ENCODE measurements at places on chromosomes 12 and 14.

- DNase-seq: no peak
Measured at GRCh38 chr14:52279408-52279807, 11.9 kb downstream of the PTGDR start.

DNA sequence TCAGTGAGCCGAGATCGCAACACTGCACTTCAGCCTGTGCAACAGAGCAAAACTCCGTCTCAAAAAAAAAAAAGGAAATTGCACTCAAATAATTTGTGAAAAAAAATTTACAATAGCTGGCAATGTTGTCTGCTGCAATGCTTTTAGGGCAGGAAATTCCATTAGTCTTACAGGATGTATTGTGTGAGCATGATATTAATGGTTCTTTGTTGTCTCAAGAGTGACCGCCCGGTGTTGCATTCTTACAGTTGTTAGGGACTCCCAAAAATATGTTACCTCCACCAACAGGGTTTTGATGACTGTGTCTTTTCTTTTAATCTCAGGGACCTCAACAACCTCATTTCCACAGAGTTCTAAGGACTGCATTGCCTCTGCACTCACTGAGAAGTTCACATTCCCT lies 44.8 kb downstream of the PZP start:
- no peak for DNase-seq

DNA sequence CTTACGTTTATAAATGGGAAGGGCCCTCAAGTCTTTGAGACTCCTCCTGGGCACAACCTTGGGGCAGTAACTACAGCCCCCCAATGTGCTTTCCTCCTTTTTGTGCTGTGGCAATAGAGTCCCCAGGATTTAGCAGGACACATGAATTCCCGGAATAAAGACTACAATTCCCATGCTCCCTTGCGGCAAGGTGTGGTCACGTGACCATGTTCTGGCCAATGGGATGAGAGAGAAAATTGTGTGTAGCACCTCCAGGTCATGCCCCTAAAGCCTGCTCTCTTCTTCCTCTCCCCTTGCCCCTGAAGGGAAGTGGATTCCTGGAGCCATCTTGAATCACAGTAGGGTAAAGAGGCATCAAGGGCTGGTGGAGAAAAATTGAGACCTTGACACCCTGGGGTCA lies 295.1 kb upstream of the SFSWAP start:
- peak; percentile 48 for DNase-seq

DNA sequence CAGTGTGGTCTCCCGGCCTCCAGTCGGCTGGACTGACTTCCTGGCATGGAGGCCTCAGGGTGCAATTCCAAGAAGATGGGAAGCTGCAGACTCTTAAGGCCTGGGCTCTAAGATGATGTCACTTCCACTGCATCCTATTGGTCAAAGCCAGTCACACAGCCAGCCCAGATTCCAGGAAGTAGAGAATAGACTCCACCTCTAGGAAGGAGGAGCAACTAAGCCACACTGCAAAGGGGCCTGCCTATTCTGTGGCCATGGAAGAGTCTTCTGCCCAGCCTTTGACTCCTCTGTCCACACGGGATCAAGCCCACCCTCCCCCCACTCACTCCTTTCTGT lies 103.9 kb upstream of the RFLNA start:
- DNase-seq: peak; percentile 16

GRCh38 chr12:101838628-101839323 lies 8.0 kb upstream of the GNPTAB start:
- DNase-seq: no peak

GRCh38 chr14:37566811-37567371 lies 28.2 kb downstream of the FOXA1 start:
- no peak for DNase-seq

DNA sequence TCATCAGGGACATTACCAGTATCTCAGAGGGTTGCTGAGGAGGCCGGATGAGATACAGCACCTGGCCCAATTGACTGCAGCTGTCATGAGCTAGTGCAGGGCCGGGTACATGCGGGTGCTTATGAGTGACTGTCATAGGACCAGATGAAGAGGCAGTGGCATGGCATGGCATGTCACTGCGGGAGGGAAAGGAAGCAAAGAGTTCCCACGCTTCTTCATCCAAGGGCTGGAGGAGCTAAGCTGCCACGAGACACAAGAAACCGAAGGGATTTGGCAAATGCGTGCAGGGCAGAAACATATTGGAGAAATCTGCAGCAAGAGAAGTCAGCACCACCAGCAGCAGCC lies 10.7 kb upstream of the GPX2 start:
- DNase-seq: no peak

DNA sequence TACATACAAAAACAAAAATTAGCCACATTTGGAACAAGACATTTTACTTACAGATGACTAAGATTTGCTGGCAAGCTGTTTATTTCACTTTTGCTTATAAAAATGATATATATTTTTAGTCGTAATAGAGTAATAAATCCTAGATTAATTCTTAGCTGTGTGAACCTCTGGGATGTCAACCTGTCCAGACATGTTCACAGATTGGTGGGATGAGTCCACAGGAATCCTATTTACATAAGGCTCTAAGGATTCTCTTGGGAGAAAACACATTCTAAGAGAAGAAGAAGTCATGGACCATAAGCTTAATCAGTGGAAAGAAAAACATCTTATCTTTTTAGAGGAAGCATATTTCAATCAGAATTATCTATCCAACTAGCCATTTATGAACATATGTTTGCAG lies 797.4 kb downstream of the C12orf50 start:
- DNase-seq: no peak

- peak; percentile 93 for DNase-seq
Measured at GRCh38 chr12:6038160-6038559, 86.3 kb downstream of the VWF start.

- DNase-seq: no peak
Measured at GRCh38 chr14:74615735-74616134, 3.7 kb upstream of the LTBP2 start.

DNA sequence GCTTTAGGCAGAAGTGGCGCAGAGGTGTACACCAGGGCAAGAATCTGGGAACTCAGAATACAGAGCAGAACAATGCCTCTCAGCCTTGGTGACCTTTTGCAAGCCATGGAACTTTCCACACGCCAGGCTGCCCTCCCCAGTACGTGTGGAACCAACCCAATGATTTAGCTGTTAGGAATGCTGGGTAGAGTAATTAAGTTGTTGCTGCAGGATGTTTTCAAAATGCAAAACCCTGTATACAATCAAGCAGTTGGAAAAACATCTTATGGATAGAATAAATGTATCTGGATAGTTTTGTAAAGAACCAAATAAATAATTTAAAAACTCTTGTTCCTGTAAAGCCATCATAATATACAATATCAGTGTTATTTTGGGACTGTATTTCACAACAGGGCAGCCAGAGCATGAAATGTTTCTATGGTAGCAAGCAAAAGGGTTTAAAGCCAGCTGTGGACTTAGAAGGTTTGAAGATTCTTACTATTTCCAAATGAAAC lies 19.4 kb downstream of the PPP1R36 start:
- no peak for DNase-seq

DNA sequence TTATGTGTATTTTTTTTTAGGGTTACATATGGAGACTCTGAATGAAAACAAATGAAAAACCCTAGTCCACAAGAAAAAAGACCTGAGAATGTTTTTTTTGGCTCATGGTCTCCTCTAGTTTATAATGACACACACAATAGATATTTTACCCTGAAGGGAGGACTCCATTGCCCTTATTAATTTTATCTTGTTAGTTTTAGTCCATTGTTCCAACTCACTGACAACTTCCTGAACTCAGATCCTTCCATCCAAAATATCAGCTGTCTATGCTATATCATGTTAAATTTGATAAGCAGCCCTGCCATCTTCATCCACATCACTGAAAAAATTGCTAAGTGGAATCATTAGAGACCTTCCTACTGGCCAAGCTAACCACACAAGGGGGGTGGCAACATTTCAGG lies 232.1 kb downstream of the MON2 start:
- DNase-seq: no peak
